ENCODE measurements at places on chromosomes 5 and 9.

DNA sequence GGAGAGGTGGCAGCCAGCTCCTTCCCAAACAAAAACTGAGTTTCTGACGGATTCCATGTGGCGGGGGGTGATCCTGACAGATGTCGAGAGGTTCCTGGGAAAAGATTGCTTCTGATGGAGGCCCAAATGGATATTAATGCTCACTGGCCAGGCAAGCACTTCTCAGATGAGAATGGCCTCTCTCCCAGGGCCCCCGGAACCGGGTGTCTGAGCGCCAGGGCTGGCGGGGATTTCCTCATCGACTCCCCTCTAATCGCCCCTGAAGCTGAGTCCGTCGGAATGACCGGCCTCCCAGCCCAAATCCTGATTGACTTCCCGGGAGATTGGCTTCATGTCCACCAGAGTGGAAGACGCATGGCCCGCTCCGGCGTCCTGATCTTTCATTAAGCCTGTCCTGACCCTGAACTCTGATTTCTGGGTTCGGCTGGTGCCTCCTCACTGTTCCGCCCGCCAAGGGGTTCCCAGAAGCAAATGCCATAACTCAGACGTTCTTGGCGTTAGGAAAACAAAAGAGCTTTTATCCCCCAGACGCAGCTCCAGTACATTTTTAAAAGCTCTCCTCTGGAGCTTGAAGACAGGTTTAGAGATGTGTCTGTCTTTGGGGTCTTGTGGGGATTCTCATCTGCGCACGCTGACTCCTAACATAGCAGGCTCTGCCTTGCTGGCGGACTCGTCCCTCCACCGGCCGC is 17.6 kb downstream of the FIBCD1 start:
- no peak for DNase-seq

GRCh38 chr5:32710550-32711361 is at the start of gene NPR3:
TSS of gene NPR3 (plus strand) at chr5:32711321. CDS start at chr5:32711777, 456 bp downstream.
- DNase-seq, result no peak

DNA sequence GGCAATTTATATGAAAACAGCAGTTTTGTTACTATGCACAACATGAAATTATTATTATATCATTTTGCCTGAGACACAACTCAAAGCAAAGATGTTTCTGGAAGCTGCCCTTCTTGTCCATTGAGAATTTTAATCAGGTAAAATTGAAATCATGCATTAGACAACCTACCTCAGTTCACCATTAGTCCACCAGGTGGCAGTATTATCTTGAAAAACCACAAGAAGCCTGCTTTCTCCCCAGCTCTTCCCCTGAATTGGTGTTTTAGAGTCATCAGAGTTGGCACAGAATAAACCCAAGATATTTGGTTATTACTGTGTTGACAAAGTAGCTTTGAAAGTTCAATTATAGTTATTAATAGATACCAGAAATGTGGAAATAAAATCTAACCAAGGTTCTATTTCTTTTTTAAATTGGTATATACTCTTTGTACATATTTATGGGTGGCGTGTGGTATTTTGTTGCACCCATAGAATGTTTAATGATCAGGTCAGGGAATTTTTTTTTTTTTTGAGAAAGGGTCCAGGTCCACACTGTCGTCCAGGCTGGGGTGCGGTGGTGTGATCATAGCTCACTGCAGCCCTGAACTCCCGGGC is 25.7 kb downstream of the UTP15 start:
- peak; percentile 22 for DNase-seq

GRCh38 chr5:5700549-5700948 is 278.1 kb downstream of the ICE1 start:
- DNase-seq, result no peak

GRCh38 chr5:173772384-173773059 is 115.6 kb upstream of the CPEB4 start:
- no peak for DNase-seq

- DNase-seq, result no peak
Measured at GRCh38 chr5:135890867-135891266, 4.8 kb downstream of the IL9 start.

- no peak for DNase-seq
Measured at GRCh38 chr5:151897020-151897552, 27.6 kb downstream of the GLRA1 start.

- DNase-seq, result no peak
Measured at GRCh38 chr9:29311221-29311620, 1737.9 kb upstream of the C9orf72 start.

DNA sequence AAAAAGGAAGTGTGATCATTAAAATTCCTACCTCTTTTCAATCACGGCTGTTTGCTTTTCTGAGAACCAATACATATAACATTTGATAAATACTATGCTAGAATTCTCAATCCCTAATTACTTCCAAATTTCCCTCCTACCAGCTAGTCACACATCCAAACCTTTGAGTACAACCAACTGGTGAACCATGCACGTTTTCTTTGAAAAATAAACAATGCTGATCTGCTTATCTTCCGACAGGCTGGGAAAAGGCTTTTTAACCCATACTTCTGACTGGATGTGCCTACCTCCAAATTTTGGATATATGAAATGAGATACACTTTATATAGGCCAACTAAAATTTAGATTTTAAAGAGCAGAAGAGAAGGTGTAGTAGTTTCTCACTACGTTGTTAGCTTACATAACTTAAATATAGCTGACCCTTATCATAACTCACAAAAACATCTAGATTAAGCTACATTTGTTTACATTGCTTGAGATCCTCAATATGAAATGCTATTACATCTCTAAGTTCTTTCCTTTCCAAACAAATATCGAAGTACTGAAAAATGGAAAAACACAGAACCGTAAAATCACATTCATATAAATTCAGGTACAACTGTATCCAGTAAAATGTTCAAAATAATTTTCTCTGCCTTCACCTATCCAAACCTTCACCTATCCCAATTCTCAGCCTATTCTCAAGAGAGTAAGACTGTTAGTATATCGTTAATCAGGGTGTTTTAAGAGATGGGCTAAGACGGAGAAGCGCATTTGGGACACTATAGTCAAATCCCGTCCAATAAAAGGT is 2.1 kb downstream of the NR3C1 start:
- no peak for DNase-seq

GRCh38 chr9:93115486-93116071 is 18.5 kb downstream of the NINJ1 start:
- no peak for DNase-seq

GRCh38 chr9:18111146-18111545 is 362.8 kb upstream of the ADAMTSL1 start:
- no peak for DNase-seq

GRCh38 chr9:38439916-38440301 is 15.7 kb upstream of the IGFBPL1 start:
- DNase-seq, result no peak

DNA sequence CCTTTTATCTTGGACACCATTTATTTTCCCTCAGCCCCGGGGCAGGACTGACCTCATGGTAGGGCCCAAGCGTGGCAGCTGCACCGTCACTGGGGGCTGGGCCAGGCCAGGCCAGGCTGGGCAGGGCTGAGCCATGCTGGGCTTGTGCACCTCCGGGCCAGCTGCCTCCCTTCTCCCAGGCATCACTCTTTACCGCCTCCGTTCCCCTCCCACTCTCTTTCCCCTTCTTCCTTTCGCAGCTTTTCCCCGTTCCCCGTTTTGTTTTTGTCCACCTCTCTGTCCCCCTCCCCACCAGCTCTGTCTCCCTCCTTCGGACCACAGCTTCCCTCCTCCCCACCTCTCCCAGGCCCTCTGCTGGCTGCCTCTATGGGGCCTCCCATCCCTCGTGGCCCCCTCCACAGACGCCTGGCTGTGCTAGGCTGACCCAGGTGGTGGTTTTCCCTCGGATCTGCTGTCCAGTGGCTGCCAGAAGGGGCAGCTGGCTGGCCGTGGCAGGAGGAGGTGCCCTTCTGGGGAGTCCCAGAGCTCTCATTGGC is 17.9 kb downstream of the FGF18 start:
- DNase-seq, result no peak

GRCh38 chr9:35611230-35611797 is 6.3 kb downstream of the TESK1 start:
- peak; percentile 44 for DNase-seq
